ENCODE measurements at places on chromosomes 5 and 9.

- no peak overlapping the region for H3K27ac ChIP-seq
- H3K4me1 ChIP-seq, result no peaks in the 10 kb centered on the region
- no peak overlapping the region for H3K4me3 ChIP-seq
- no peaks in the 10 kb centered on the region for H3K27me3 ChIP-seq
- no peaks in the 10 kb centered on the region for H3K36me3 ChIP-seq
Observed at GRCh38 chr9:133945977-133946753, 46.0 kb downstream of the VAV2 start.

DNA sequence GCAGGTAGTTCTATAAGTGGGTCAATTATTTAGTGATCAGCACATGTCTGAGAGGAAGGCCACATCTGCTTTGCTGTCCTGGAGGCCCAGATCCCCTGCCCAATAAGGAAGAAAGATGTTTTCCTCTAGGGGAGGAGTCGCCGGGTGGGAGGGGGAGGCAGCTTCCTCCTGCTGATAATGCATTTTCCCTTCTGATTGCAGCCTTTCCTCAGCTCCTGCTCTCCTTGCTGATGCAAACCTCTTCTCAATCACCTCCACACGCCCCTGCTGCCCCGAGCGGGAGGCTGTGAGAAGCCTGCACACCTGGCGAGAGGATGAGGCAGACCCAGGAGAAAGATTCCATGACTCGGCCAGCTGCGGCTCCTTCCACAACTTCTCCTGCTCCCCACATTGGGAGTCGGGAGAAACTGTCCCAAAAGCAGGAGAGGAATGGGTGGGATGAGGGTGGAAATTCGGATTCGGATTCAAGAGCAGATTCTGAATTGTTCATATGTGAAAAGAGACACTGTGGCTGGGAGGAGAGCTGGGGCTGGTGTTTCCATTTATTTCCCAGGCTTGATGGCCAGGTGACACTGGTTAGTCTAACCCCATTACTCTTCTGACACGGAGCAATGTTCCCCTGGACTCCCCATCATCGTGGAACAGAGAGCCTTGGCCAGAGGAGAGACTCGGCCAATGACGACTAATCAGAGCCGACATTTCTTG is 6.8 kb upstream of the NTNG2 start:
- DNase-seq, result no peak
- H3K27ac ChIP-seq, result no peak overlapping the region
- no peak overlapping the region for H3K4me3 ChIP-seq
- H3K27me3 ChIP-seq, result peaks cover 42% of the 10 kb centered on the region

DNA sequence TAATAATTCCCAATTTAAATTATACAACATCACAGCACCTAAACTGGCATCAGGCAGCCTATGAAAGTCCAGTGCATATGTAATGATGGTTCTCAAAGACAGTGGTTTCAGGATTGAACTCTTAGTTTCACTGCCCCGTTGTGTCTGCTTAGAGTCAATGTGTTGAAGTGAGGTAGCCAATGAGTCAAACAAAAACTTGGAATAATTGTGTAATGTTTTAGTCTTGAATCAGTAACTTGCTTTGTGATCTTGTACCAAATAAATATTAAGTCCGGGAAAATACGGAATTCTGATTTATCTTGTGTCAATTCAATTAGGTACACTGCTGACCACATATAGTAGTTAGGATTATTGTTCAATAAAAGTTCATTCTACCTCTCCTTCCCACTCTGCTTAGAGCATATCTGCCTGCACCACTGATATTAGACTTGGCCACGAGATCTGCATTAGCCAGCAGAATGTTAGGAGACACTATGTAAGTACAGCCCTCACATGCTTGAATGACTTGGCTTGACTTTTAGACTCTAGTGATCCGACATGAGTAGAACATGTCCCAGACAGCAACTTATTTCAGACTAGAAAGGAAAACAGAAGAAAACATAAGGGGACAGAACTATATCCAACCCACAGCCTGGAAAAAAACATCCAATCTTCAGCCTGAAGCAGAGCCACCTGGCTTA is 441.5 kb upstream of the PTGER4 start:
- peaks cover 24% of the 10 kb centered on the region for H3K36me3 ChIP-seq
- H3K4me1 ChIP-seq, result peaks cover 20% of the 10 kb centered on the region
- DNase-seq, result no peak

DNA sequence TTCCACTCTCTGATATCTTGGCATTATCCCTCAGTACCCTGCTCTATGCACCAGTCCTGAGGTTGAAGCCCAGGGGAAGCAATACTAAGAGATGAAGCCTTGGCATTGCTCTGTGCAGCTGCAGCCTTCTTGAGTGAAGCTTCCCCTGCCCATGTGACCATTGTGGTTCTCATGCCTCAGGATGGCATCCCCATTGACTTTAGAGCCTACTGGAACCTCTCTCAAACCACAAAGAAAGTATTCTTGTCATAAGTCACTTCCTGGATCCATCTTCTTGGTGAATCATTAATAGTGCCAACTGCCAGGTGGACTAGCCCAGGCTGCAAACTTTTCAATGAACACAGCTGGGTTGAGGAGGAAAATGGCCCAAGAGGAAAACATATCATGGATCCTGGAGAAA is 283.9 kb upstream of the RFX3 start:
- H3K36me3 ChIP-seq, result no peaks in the 10 kb centered on the region
- no peak overlapping the region for H3K27ac ChIP-seq
- peaks cover 3% of the 10 kb centered on the region for H3K27me3 ChIP-seq
- peaks cover 6% of the 10 kb centered on the region for H3K4me1 ChIP-seq

GRCh38 chr9:35105126-35105525 is 2.2 kb upstream of the STOML2 start:
- peak overlapping the region; percentile 52 for H3K27ac ChIP-seq
- peaks cover 36% of the 10 kb centered on the region for H3K36me3 ChIP-seq
- H3K4me3 ChIP-seq, result no peak overlapping the region
- H3K4me1 ChIP-seq, result peaks cover 24% of the 10 kb centered on the region
- DNase-seq, result no peak
- H3K27me3 ChIP-seq, result peaks cover 2% of the 10 kb centered on the region

GRCh38 chr9:124853605-124854143 is 414 bp downstream of the WDR38 start:
- H3K27ac ChIP-seq, result no peak overlapping the region
- H3K36me3 ChIP-seq, result peaks cover 13% of the 10 kb centered on the region
- DNase-seq, result no peak
- peaks cover 8% of the 10 kb centered on the region for H3K4me1 ChIP-seq
- H3K4me3 ChIP-seq, result peak overlapping the region; percentile 49
